NCI-H1417 treated with DMSO at 0.1 percent for 48 hours (cell line): ENCODE measurements at places on chromosomes 12 and 14.
A peak's percentile ranks its signal among the peaks of the same experiment; 100 is the strongest.

DNA sequence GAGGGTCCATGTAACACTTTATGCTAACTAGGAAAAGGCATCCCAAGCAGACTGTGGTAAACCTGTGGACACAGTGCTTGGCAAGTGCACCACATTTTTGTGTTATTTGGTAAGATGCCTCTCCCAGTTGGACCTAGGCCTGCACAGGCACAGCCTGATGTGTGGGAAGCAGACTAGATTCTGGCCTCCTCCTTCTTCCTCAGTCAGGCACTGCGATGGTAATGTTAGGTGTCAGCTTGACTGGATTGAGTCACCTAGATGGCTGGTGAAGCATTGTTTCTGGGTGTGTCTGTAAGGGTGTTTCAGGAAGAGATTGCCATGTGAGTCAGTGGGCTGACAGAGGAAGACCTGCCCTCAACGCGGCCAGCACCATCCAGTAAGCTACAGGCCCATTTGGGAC, 25.3 kb upstream of the RHOJ start:
- no peak for DNase-seq

DNA sequence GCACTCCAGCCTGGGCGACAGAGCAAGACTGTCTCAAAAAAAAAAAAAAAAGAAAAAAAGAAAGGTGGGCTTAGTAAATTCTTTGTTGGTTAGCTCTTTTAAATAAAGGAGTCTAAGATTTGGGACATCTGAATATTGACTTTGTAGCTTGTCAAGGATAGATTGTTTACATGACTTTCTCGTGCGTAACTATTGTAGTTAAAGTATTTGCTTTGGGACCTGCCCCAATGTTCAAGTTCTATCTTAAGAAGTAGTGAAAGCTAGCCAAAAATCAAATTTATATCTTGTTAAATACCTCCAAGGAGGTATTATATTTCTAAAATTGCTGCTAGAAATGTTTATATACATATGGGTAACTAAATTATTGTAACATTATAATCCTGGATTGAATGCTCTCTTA, 32.4 kb downstream of the PTPN21 start:
- no peak for DNase-seq

DNA sequence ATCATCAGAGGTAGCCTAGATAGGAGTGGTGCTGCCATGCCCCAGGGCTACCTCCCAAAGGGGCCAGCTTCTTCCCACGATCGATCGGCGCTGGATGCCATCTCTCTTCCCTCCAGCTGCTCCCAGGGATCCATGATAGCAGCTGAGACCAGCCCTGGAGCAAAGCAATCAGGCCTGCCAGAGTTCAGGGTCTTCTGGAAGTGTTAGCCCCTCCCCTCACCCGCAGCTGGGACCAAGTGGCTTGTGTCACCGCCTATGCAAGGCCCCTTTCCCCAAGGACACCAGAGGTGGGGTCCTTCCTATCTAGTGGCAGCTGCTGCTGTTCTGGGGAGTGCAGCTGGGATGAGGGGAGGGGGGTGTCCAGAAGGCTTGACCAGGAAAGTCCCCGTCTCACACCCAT, 87.0 kb downstream of the IRF2BPL start:
- DNase-seq: no peak

- no peak for DNase-seq
Observed at GRCh38 chr14:63933110-63933509, 80.3 kb downstream of the SYNE2 start.

DNA sequence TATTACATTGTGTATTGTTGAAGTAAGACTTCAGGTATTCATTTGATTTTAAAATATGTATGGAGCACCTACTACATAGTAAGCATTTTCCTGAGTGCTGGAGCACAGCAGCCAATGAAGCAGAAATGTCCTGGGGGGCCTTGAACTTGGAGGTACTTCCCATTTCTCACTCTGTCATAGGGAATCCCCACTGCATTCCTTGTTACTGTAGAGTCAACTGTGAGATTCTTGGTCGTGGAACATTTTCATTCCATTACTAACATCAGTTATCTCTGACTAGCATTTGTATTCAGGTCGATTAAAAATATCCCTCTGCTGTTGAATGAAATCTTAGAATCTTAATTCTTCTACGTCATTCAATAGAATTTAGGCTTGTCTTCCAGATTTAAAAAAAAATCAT, 66.7 kb downstream of the PDE3A start:
- DNase-seq: no peak

DNA sequence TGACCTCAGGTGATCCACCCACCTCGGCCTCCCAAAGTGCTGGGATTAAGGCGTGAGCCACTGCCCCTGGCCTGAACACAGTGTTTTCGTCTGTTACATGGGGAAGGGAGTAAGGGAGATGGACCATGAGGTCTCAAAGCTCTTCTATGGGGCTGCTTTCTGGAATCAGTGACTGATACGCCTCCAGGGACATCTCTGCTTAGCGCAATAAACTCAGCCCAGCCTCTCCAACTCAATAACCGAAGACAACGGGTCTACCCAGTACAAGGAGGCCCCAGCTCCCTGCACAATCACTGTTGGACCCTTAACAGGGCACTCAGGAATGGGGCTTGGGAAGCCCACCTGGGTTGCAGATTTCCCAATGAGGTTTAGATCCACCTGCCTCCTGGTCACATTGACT, 42.6 kb upstream of the CHGA start:
- no peak for DNase-seq

- DNase-seq: no peak
Observed at GRCh38 chr14:31886156-31886835, 190.8 kb upstream of the ARHGAP5 start.

DNA sequence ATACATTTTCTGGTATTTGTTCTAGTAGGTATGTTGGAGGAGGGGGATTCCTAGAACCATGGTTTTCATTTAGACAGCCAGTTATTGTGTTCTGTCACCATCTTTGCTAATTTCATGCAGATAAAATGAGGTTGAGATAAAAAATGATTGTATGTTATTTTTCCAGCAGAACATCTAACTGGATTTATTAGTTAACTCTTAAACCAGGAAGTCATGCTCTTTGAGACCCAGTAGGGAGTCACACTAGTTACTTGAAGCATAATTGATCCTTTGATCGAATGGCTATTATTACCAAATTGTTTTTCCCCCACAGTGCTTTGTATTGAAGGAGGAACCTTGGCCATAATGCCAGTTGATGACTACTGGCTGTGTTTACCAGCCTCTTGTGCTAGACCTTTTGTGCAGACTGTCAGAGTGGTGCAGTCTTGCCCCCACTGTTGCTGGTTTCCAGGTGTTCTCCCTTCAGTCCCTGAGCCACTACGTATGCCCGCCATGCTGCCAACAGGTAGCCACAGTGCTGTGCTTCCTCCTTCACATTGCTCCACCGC, 6.0 kb downstream of the EID3 start:
- no peak for DNase-seq

DNA sequence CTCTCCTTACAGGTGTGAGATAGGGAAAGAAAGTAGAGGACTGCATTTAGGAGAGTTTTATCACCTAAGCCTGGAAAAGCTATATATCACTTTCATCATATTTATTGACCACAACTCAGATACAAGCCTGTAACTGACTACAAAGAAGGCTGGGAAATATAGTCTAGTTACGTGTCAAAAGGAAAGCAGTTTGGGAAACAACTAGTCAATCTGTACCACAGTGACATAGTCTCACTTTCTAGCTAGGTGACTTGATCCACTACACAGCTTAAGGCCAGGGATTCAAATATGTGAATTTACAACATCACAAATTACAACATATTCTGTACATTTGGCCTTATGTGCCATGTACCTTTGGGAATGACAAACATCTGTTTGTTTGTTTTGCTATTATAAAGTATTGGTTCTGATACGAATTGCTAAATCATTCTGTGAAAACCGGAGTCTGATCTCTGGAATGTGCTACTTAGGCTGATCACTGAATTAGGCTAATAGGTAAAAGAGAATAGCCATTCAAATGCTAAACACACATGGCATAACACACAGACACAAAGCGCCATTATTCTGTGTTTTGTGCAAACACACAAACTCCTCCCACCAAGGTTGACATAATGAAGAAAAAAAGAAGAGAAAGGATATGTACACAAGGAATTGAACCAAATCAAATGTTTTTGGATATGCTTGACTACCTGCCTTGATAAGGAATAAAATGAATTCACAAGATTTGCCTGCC, 279.8 kb downstream of the DUSP6 start:
- DNase-seq: no peak

GRCh38 chr12:131551675-131552491, 159.0 kb upstream of the SFSWAP start:
- no peak for DNase-seq

- DNase-seq: no peak
Observed at GRCh38 chr12:15278816-15279658, 43.3 kb upstream of the PTPRO start.

GRCh38 chr12:125110641-125111360, 45.6 kb downstream of the AACS start:
- DNase-seq: no peak

GRCh38 chr12:76156726-76157125, 72.2 kb upstream of the NAP1L1 start:
- DNase-seq: no peak

DNA sequence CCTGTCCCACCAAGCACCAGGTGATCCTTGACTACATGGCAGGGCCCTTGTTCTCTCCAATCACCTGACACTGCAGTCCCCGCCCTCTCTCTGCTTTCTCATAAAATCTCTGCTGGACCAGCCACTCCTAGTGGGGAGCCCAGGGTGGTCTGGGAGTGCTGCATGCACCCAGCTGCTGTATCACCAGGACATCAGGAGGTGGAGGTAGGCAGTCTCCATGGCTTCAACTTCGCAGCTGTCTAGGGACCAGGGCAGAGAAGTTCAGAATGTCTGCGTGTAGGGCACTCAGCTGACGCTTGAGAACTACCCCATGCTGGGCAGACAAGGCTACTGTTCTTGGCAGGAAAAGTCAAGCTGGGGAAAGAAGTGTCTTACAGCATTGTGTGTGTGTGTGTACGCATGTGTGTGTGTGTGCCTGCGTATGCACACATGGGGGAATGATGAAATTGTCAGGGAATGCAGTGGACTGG, 2.6 kb downstream of the WSCD2 start:
- no peak for DNase-seq

DNA sequence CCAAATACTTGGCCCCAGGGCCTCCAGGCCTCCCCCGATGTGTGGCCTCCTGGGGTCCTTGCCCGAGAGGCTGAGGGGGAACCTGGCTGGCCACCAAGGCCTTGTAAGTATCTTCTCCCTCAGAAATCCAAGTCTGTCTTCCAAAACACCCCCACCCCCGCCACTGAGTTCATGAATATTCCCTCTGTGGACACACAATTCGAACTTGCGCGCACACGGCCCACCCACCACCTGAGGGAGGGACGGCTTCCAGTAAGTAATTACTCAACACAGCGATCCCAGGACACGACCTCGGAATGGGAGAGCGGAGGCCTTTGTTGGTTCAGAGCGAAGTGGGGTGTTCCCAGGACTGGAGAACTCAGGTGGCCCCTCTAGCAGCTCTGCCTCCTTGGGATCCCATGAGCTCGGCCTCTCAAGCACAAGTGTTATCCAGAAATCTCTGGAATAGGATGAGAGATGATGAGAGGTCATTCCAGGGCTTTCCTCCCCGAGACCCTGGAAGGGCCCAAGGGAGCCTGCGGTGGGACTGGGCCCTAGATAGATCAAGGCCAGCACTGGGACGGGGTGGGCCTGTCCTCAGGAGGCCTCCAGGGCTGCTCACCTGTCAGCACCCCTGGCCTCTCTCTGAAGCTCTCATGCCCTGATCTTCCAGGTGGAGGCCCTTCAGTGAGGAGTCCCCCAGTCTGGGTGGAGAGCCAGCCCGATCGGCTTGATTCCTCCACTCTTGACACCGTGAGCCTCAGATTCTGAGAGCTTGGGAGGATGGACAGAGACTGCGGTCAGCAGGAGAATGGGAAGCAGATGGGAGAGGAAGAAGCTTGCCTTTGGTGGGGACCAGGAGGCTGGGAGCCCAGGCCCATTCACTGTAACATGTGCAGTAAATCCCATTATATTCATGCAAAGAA, 219.0 kb upstream of the RTL1 start:
- no peak for DNase-seq

- DNase-seq: no peak
Observed at GRCh38 chr12:89236237-89236636, 116.1 kb downstream of the DUSP6 start.

- no peak for DNase-seq
Observed at GRCh38 chr14:91089958-91090535, 23.8 kb upstream of the DGLUCY start.

GRCh38 chr14:45519766-45520165, 266.8 kb upstream of the MIS18BP1 start:
- DNase-seq: no peak

GRCh38 chr12:92292016-92292415, 146.4 kb upstream of the BTG1 start:
- DNase-seq: no peak

GRCh38 chr14:97757491-97757890, 960.3 kb downstream of the VRK1 start:
- DNase-seq: no peak

DNA sequence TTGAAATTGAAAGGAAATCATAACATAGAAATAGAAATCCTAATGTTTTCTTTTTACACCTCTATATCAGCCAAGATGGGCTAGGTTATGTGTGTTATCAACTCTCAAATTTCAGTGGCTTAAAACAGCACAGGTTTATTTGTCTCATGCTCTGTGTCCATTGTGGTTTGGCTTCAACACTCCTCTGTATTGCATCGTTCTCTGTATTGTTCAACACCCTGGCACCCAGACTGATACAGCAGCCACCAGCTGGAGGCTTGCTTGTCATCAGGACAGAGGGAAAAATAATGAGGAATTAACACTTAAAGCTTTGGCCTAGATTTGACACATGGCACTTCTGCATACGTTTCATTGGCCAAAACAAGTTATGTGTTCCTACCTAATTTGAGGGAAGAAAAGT, 234.2 kb upstream of the ARHGAP5 start:
- no peak for DNase-seq

DNA sequence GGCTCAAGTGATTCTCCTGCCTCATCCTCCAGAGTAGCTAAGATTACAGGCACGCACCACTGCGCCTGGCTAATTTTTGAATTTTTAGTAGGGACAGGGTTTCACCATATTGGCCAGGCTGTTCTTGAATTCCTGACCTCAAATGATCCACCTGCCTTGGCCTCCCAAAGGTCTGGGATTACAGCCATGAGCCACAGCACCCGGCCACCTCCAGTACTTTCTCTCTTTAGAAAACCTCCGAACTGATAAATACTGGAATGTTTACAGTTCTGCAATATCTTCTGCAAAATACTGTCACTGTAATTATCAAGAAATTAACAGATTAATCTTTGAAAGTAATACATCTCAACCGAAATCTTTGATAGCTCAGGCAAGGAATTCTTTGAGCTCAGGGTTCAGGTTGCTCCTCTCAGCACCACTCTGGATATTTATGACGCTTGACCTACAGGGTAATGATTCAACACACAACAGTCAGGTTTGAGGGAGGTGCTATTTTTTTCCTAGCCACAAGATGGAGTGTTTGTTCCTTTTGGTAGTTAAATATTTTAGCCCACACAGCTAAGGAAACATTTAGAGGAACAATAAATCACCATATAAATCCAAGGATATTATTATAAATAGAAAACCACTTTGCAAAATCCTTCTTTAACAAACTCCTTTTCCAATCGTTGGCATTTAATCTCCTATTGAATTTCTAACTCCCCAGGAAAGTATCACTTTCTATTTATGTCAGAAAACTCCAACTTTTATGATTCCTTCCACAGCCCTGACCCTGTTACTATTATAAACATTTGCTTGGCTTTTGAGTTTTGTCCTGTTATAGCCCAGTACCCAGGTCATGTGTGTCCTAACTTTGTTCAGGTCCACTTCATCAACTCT, 48.6 kb upstream of the GTF2A1 start:
- peak; percentile 59 for DNase-seq
